ENCODE measurements at places on chromosomes 7 and 10. TPM values are rescaled to one million over a fixed set of nuclear protein-coding genes. Genes with fewer than 3 reads are reported as not detected.

- DNase-seq, result no peak
These were observed 249.5 kb downstream of the LRRTM3 start for GRCh38 chr10:67175354-67175753.

- no peak for DNase-seq
These were observed 979 bp downstream of the LRRC4 start for GRCh38 chr7:128030263-128030653.

DNA sequence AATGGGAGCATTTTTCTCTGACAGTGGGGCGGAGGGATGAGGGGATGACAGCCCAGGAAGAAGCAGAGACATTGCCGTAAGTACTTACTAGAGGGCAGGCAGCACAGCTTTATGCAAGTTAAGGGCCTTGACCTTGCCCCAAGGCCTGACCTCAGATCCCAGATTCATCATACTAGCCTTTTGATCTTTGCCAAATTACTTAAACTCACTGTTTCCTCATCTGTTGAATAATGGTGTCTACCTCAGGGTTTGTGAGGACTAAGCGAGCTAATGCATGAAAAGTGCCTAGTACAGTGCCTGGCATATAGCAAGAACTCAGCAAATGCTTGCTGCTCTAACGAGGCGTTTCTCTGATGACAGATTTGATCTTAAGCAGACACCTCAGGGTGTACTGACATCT is 3.5 kb upstream of the SEMA4G start:
- DNase-seq, result no peak

GRCh38 chr7:31962246-31962645 is 108.0 kb downstream of the PDE1C start:
- DNase-seq, result no peak

DNA sequence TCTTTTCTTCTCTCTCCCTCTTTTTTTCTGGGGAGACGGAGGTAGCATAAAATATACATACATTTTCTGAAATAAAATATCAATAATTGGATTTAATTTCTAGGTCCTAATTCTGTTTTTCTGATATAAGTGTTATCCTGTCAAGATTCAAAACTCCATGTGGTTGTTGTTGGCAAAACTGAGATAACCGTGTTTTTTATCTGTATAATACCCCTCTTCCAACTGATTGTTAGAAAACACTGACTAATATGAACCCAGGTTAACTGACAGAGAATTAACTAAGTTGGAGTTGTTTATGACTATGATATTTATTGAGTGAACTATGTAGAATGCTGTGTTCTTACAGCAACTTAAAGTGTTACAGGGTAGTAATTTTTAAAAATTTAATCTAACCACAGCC is 236.5 kb upstream of the KAT6B start:
- DNase-seq, result no peak

- no peak for DNase-seq
These were observed 50.5 kb downstream of the CPXM2 start for GRCh38 chr10:123841115-123841514.

GRCh38 chr10:3053155-3053554 is 14.2 kb upstream of the PFKP start:
- DNase-seq, result no peak

DNA sequence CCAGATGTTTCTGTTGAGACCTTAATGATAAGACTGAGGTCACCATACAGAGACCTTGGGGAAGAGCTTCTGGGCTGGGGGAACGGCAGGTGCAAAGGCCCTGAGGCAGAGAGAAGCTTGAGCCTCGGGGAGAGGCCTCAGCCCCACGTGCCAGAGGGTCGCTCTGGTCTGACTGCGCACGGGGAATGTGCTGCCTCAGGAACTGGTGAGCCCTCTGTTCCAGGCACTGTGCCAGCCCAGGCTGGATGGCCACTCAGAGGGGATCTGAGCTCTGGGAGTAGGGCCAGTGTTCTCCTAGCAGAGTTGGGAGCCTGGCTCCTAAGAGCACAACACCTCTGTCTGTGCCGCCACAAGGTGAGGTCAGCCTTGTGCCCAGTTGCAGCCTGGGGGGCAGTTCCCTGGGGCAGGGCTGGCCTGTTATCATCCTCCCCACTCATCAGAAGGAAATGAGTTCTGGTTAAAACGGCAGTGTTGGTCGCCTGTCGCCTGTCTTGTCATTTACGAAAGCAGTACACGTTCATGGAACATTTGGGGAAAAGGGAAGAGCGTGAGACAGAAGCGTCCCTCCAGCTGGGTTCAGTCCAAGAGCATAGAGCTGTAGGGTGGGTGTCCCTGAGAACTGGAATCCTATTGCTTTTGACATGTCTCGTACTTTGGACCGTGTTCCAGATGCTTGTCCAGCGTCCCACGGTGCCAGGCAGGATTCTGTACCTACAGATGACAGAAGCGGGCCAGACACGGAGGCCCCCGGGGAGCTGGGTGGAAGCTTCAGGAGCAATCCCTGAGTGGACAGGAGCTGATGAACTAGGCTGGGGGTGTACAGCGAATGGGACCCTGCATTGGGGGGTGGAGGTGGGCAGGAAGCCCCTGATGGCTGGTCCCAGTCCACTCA is 4.3 kb downstream of the TTYH3 start:
- DNase-seq, result no peak

GRCh38 chr7:102303669-102304422 is 17.2 kb downstream of the SH2B2 start:
- DNase-seq, result no peak

- DNase-seq, result no peak
These were observed 495.2 kb upstream of the ADARB2 start for GRCh38 chr10:2232479-2232878.

DNA sequence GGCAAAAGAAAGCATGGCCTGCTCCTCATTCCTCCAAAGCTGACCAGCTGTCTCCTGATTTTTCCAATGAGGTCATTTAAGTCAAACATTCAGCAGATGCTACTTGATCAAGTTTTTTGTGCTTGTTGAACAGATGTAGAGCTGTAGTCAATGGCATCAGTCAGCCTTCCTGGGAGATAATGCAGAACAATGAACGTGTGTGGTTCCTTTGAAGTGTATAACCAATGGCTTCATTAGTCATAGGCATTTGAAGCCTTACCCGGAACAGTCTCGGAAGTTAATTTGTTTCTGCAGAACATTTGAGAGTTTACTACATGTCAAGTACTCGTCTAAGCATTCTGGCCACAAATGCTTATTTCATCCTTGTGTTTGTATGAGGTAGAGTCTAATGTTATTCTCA is 227.1 kb downstream of the ADRA2A start:
- DNase-seq, result no peak

- DNase-seq, result no peak
These were observed 618.9 kb upstream of the IGFBP3 start for GRCh38 chr7:46539892-46540483.

GRCh38 chr7:28168393-28169158 is 12.0 kb downstream of the JAZF1 start:
- no peak for DNase-seq

GRCh38 chr10:46028584-46029460 is 1.6 kb downstream of the NCOA4 start:
- peak; percentile 59 for DNase-seq

DNA sequence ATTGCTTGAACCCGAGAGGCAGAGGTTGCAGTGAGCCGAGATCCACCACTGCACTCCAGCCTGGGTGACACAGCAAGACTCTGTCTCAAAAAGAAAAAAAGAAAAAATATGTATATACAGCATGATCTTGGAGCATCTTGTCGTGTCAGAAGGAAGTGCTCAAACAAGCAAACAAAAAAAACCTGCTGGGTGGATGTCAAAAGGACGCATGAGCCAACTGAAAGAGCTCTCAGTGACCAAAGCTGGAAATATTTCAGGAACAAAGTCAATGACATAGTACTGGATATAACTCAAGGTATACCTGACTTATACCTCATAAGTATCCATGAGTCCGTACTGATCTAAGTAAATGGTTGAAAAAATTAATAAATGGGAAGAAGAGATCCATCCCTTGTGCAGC is 94.6 kb upstream of the ANLN start:
- no peak for DNase-seq

DNA sequence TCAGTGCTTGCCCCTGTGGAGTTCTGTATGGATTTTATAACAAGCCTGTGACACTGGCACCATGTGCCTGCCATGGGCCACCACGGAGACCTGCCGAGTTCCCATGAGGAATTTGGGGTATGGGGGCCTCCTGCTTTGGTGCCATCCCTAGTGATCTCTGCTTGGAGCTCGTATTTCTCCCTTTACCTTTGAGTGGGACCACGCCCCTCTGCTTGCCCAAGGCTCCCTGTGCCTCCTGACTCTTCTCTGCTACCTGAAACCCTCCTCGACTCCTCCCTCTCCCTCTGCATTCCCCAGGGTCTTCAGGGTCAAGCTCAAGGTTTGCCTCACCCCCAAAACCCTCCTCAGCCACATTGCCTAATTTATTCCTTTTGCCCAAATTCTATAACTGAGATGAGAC is 225.0 kb downstream of the BUB3 start:
- no peak for DNase-seq

DNA sequence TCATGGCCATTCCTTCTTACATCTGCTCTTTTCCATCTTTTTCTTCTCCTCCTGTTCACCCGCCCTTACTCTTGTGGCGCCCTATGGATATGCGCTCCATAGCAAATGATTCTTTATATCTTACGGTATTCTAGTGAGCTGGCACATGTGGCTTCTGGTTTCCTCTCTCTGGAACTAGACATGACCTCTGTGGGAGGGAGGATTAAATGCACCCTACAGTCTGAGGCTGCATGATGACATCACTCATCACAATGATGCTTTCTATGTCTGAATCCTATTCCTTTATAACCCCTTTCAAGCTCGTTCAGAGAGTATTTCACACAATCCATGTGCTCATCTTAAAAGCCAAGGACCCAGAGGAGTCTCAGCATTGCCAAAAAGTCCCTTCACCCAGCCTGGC is 153.3 kb downstream of the EGFR start:
- DNase-seq, result no peak

DNA sequence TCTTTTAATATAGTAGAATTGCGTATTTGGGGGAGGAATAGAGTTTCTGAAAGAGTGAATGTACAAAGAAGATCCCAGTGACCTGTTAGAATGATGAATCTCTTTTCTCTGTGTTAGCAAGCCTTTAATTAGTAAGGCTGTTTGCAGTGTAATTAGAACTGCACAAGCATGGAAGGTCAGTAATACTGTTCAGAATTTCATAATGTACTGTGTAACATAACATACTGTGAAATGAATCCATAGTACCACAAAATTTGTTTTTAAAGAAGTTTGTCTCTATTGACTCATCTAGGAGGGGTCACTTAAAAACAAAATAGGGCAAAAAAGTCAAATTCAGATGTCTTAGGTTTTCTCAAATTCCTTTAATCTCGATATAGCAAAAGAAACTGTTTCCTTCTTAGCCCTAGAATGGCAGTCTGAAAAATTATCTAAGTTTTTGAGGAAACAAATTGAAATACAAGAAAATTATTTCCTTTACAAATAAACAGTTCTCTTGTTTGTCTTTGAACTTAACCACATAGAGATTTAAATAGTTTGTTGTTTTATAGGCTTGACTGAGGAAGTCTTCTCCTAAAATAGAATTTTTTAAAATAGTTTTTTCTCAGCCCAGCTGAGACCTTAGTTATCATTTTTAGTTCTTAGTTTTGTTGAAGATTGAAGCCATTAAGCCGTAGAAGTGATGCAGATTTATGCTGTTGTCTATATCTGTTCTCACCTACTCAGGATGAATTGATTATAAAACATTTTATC is 12.5 kb downstream of the ADK start:
- DNase-seq, result no peak

GRCh38 chr10:120266022-120266421 is 191.0 kb upstream of the PLPP4 start:
- DNase-seq, result no peak

DNA sequence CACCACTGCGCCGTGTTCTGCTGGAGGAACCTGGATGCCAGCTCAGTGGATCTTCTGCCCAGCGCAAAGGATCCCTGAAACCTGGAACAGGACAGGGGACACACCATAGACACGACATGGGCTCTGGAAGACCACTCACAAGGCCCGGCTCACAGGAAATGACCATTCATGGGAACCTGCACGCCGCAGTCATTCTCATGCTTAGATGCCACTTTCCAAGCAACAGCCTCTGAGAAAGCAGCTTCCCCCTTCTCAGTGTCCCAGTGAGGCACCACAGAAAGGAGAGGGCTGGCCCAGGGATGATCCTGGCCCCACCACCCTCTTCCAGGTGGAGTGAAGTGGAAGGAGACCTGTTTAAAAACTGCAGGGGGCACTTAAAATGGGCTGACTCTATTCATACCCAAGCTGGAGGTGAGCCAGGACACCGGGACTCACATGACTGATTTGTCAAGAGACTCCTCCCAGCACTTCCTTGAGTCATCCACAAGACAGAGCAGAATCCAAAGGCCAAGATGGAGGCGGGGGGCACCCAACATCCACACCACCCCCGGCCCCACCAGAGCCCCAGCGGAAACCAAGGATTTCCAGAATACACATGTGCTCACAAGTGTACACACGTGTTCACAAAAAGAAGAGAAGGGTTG is 11.2 kb downstream of the CTBP2 start:
- no peak for DNase-seq

DNA sequence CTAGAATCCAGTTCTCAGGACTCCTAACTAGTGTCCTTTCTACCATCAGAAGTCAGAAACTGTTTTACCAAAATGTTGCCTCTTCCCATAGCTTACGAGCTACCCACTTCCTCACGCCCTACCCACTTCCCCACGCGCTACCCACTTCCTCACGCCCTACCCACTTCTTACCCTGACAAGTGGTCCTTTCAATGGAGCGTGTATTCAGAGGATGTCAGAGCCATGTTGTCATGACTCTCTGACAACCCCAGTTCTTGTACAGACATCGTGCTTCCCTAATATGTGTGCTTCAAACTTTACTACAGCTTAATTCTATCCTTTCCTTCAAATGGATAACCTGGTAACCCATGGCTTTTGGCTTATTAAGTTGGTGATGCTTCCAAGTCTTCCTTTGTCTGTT is 84.8 kb upstream of the PHF14 start:
- peak; percentile 12 for DNase-seq

DNA sequence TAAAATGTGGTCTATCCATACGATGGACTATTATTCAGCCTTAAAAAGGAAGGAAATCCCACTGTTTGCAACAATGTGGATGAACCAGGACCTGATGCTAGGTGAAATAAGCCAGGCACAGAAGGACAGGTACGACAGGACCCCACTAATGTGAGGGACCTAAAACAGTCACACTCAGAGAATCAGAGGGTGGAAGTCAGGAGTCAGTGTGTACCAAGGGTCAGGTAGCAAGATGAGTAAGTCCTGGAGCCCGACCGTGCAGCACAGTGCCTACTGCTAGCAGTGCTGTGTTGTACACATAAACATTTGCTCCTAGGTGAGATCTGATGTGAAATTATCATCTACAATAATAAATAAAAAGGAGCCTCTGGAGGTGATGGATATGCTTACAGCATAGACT is 322.3 kb downstream of the GLRX3 start:
- no peak for DNase-seq

Gene PPP1R3C
- not detected for total RNA-seq

Gene TAS2R38
- total RNA-seq, result not detected

Gene TMEM140
- 25.3 TPM for total RNA-seq

Gene GATA3
- total RNA-seq, result 52.0 TPM

Gene EN2
- total RNA-seq, result not detected

Gene R3HCC1L
- 18.0 TPM for total RNA-seq

Gene TMEM213
- total RNA-seq, result not detected

Gene RNF32
- 2.2 TPM for total RNA-seq

Gene FAM237B
- total RNA-seq, result not detected

Gene GTF2IRD1
- 1.3 TPM for total RNA-seq

Gene NOS3
- 21.6 TPM for total RNA-seq

Gene LRRC17
- 0.58 TPM for total RNA-seq
